CD4-positive, alpha-beta T cell treated with Interferon gamma for 1 hour (primary cell): ENCODE measurements at places on chromosomes 7 and 10.

DNA sequence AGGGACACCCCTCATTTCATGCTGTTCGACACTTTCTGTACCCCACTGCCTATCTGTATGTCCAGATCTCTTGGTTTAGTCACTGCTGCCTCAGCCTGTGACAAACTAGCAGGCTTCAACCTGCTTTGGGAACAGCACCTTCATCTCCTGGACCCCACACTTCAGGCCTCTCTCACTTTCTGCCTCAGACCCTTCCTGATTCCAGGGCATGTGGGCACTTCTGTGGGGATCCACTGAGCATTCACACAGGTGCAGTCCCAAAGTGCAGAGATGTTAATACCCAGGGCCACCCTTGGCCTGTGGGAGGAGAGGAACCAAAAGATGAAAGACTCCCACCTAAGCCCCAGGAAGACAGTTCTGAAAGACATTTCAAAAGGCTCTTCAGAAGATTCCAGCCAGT, 29.4 kb upstream of the C10orf71 start:
- no peak for DNase-seq

DNA sequence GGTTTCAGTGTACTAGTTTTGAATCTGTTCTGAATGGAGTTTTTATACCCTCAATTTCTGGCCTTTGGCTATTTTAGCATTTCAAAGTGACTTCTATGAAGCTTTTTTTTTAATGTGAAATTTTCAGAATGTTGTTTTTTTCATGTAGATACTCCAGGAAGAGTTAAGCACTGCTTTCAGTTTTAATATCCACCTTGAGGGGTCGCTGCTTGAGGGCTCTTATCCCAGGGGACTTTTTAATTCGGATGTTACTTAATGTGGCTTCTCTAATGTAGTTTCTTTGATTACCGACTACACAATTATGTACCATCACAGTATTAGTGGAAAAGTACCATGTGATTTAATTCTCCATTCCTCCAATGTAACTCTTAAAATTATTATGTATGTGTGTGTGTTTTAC, 5.2 kb downstream of the IFIT5 start:
- peak; percentile 16 for DNase-seq

GRCh38 chr7:12930534-12930933, 243.1 kb downstream of the ARL4A start:
- DNase-seq: no peak

GRCh38 chr10:116402858-116403257, 24.8 kb upstream of the PNLIPRP3 start:
- no peak for DNase-seq

DNA sequence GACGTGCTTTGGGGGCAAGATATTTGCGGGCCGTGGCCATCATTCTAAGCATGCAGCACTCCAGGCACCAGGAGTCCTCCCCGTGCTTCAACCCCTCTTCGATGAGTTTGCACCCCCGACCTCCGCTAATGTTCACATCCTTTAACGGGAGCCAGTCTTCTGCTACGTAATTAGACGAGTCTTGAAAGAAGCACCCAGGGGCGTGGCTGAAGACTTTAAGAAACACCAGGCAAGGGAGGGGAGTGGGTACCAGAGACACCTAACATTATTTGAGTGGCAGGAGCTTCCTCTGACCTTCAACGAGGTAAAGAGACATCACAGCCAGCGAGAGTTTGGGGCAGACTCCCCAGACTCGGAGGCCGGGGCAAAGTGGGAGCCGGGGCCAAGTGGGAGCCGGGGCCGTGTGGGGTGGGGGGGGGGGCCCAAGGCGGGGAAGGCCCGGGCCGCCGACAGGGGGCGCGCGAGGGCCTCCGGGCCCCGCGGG, 31.1 kb upstream of the TOMM7 start:
- DNase-seq: peak; percentile 56
